ENCODE measurements at places on chromosomes 2 and 18. TPM values are rescaled to one million over a fixed set of nuclear protein-coding genes. Genes with fewer than 3 reads are reported as not detected.

DNA sequence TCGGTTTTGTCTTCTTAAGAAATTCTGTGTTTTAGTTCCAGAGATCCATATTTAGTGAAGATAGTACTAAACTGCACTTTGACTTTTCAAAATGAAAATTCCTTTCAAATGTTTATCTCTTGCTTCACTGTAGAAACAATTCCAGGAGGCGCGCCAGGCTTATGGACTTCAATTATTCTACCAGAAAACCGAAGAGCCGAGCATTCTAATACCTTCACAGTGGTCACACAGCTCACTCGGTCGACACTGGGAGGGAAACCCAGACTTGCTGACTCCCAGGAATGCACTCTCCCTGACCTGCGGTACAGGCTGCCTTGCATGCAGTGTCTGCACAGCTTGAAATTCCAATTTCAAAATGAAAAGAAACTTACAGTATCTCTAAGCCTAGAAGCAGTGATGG, 119.9 kb upstream of the PIEZO2 start:
- no peaks in the 10 kb centered on the region for H3K36me3 ChIP-seq
- peaks cover 12% of the 10 kb centered on the region for H3K4me1 ChIP-seq
- no peak overlapping the region for H3K27ac ChIP-seq
- H3K27me3 ChIP-seq: peaks cover 2% of the 10 kb centered on the region
- no peak for DNase-seq

DNA sequence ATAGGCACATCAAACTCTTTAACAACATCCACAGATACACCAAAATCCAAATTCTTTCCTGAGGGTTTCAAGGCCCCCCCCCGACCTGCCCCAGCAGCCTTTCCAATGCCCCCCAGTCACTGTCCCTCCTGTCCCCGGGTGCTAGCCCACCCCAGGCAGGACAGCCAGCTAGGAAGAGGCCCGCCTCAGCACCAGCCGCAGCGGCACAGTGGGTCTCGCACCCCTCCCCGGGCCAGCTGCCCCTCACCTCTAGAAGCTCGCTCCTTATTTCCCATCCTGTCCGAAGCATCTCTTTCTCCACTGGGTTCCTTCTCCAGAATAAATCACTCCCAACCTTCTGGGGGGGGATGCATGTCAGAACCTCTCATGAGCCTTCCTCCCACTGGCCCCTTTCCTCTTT, 69.4 kb downstream of the FBXO15 start:
- no peak overlapping the region for H3K27ac ChIP-seq
- peaks cover 2% of the 10 kb centered on the region for H3K27me3 ChIP-seq
- H3K36me3 ChIP-seq: no peaks in the 10 kb centered on the region
- DNase-seq: no peak

- H3K4me3 ChIP-seq: no peak overlapping the region
- H3K4me1 ChIP-seq: no peaks in the 10 kb centered on the region
- H3K27ac ChIP-seq: no peak overlapping the region
Measured at GRCh38 chr2:3040496-3041140, 337.0 kb downstream of the EIPR1 start.

CTDP1 gene
- total RNA-seq: 34.2 TPM

PKP4 gene
- total RNA-seq: 64.9 TPM

DNA sequence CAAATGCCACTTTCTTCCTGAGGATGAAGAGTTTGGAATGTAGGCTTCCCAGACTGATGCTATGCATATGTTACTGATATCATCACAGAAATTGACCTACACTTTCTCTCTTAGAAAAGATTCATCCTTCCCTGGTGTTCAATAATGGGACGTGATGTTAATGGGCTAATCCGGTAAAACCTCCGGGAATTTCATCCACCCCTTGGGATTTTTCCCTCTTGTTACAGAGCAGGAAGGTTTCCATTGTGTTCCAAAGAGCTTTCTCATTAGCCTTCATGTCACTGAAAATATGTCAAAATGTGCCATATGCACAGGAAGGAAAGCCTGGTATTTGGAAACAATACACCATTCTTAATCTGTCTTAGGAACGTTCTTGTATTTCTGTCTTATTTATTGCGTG, 20.7 kb downstream of the ALPK2 start:
- H3K4me3 ChIP-seq: no peak overlapping the region
- H3K4me1 ChIP-seq: peaks cover 6% of the 10 kb centered on the region
- no peak for DNase-seq
- no peaks in the 10 kb centered on the region for H3K27me3 ChIP-seq

GRCh38 chr2:74373221-74373676, 6.9 kb downstream of the DCTN1 start:
- H3K4me1 ChIP-seq: peaks cover 32% of the 10 kb centered on the region
- peak overlapping the region; percentile 31 for H3K4me3 ChIP-seq
- no peak for DNase-seq
- H3K36me3 ChIP-seq: peaks cover 70% of the 10 kb centered on the region
- H3K27ac ChIP-seq: peak overlapping the region; percentile 75
- peaks cover 7% of the 10 kb centered on the region for H3K27me3 ChIP-seq

- no peak overlapping the region for H3K4me3 ChIP-seq
- no peak overlapping the region for H3K27ac ChIP-seq
- no peak for DNase-seq
- no peaks in the 10 kb centered on the region for H3K4me1 ChIP-seq
Measured at GRCh38 chr2:22124003-22124402, 1000.2 kb downstream of the TDRD15 start.

NLRC4 gene
- not detected for total RNA-seq

ERBB4 gene
- total RNA-seq: 0.36 TPM

GRCh38 chr2:67399144-67399543, 2.0 kb downstream of the ETAA1 start:
- no peak for DNase-seq
- H3K4me1 ChIP-seq: peaks cover 8% of the 10 kb centered on the region

GRCh38 chr18:79583984-79584401, 95.6 kb upstream of the CTDP1 start:
- no peak overlapping the region for H3K27ac ChIP-seq
- DNase-seq: no peak
- H3K36me3 ChIP-seq: no peaks in the 10 kb centered on the region
- H3K4me1 ChIP-seq: peaks cover 5% of the 10 kb centered on the region
- H3K4me3 ChIP-seq: no peak overlapping the region

GRCh38 chr2:160621748-160622147, 128.1 kb upstream of the RBMS1 start:
- DNase-seq: no peak
- H3K27ac ChIP-seq: no peak overlapping the region
- H3K27me3 ChIP-seq: no peaks in the 10 kb centered on the region
- no peaks in the 10 kb centered on the region for H3K4me1 ChIP-seq

Measured in endothelial cell (in vitro differentiated cells).